ENCODE measurements at places on chromosomes 12 and 14. TPM values are rescaled to one million over a fixed set of nuclear protein-coding genes. Genes with fewer than 3 reads are reported as not detected.

The PSMA6 gene
- 314 TPM for total RNA-seq

The NPFF gene
- not detected for total RNA-seq

The GLIPR1 gene
- 124 TPM for total RNA-seq

The NPAS3 gene
- total RNA-seq: under 0.01 TPM

The PCNX4 gene
- 71.3 TPM for total RNA-seq

The LETMD1 gene
- total RNA-seq: 18.0 TPM

The DNAI7 gene
- 0.28 TPM for total RNA-seq

The AKT1 gene
- total RNA-seq: 234 TPM

The DBX2 gene
- total RNA-seq: not detected

The PTPN21 gene
- 5.4 TPM for total RNA-seq

The REP15 gene
- total RNA-seq: 2.9 TPM
